ENCODE measurements at places on chromosomes 3 and 15. TPM values are rescaled to one million over a fixed set of nuclear protein-coding genes. Genes with fewer than 3 reads are reported as not detected.

The STARD9 gene
- total RNA-seq = 10.9 TPM

The DLEC1 gene
- total RNA-seq = 5.3 TPM

The ITGA11 gene
- 2.1 TPM for total RNA-seq

DNA sequence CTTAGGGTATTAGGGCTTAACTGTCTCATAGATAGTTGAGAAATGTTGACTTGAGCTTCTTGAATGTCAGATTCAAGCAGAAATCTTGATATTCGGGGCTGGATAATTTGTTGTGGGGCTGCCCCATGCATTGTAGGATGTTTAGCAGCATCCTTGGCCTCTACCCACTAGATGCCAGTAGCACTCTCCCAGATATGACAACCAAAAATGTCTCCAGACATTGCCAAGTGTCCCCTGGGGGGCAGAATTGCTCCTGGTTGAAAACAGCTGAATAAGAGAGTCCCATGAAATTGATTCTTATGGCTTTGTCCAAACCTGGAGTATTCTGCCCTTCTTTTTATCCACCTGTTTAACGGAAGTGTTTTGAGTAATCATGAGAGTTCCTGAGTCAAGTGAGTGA, 15.9 kb upstream of the LCMT2 start:
- H3K4me1 ChIP-seq = no peaks in the 10 kb centered on the region
- H3K27me3 ChIP-seq = no peaks in the 10 kb centered on the region

DNA sequence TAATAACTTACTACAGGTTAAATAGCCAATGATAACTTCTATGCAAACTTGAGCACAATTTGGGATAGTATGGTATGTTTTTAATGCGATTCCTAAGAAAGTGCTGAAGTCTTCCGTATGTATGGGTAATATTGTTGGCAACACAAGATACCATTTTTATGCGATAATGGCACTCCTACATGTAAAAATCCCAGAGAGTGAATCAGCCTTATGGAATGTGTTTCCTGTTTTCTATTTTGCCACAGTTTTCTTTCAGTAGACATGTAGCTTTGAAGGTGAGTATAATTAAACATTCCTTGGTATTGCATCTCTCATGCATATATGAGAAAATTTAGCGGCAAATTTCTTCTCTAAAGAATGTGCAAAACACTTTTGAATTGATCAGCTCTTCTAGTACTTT, 396.8 kb upstream of the AZI2 start:
- no peak for DNase-seq
- H3K27me3 ChIP-seq = no peaks in the 10 kb centered on the region
- no peaks in the 10 kb centered on the region for H3K36me3 ChIP-seq
- H3K4me1 ChIP-seq = peaks cover 5% of the 10 kb centered on the region

GRCh38 chr3:89067736-89068135, 39.7 kb upstream of the EPHA3 start:
- no peaks in the 10 kb centered on the region for H3K4me1 ChIP-seq
- no peak overlapping the region for H3K27ac ChIP-seq
- no peak overlapping the region for H3K4me3 ChIP-seq
- H3K36me3 ChIP-seq = no peaks in the 10 kb centered on the region
- no peaks in the 10 kb centered on the region for H3K27me3 ChIP-seq

GRCh38 chr3:153028381-153028780, 133.6 kb upstream of the RAP2B start:
- peak; percentile 10 for DNase-seq
- H3K4me3 ChIP-seq = no peak overlapping the region
- H3K27me3 ChIP-seq = no peaks in the 10 kb centered on the region
- no peaks in the 10 kb centered on the region for H3K36me3 ChIP-seq
- no peaks in the 10 kb centered on the region for H3K4me1 ChIP-seq

DNA sequence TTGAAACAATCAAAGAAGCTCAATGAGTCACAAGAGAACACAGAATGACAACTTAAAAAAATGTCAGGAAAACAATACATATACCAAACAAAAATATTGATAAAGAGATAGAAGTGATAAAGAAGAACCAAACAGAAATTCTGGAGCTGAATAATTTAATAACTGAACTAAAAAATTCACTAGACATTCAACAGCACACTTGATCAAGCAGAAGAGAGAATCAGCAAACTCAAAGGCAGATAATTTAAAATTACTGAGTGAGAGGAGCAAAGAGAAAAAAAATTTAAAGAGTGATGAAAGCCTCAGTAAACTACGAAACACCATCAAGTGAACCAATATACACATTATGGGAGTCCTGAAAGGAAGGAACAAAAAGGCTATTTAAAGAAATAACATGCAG, 61.9 kb downstream of the SERP1 start:
- H3K27me3 ChIP-seq = no peaks in the 10 kb centered on the region
- H3K4me3 ChIP-seq = no peak overlapping the region
- H3K27ac ChIP-seq = no peak overlapping the region
- no peaks in the 10 kb centered on the region for H3K4me1 ChIP-seq
- no peaks in the 10 kb centered on the region for H3K36me3 ChIP-seq
- DNase-seq = no peak

- H3K36me3 ChIP-seq = no peaks in the 10 kb centered on the region
- H3K4me1 ChIP-seq = no peaks in the 10 kb centered on the region
- no peak overlapping the region for H3K4me3 ChIP-seq
- H3K27me3 ChIP-seq = no peaks in the 10 kb centered on the region
- H3K27ac ChIP-seq = no peak overlapping the region
Measured at GRCh38 chr3:183018421-183019192, 38.3 kb upstream of the DCUN1D1 start.

DNA sequence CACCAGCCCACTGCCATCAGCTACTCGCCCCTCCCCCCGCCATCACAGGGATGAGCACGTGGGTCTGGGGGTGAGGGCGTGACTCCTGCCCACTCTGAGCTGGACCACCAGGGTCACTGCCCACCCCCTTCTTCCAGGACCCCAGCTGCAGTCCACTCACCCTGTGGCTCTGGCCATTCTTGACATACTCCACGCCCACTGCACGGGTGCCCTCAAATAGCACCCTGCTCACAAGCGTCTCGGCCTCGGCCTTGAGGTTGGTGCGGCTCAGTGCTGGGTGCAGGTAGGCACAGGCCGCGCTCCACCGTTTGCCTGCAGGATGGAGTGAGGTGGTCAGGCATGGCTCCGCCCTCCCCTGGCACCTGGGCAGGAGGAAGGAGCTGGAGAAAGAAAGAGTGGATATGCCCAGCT, 23.9 kb downstream of the CHDH start:
- no peak overlapping the region for H3K27ac ChIP-seq
- DNase-seq = no peak
- H3K36me3 ChIP-seq = peaks cover 42% of the 10 kb centered on the region
- no peaks in the 10 kb centered on the region for H3K27me3 ChIP-seq
- no peaks in the 10 kb centered on the region for H3K4me1 ChIP-seq

GRCh38 chr3:120875989-120876388, 32.0 kb upstream of the STXBP5L start:
- DNase-seq = no peak
- no peak overlapping the region for H3K27ac ChIP-seq
- no peaks in the 10 kb centered on the region for H3K36me3 ChIP-seq
- H3K4me1 ChIP-seq = no peaks in the 10 kb centered on the region

DNA sequence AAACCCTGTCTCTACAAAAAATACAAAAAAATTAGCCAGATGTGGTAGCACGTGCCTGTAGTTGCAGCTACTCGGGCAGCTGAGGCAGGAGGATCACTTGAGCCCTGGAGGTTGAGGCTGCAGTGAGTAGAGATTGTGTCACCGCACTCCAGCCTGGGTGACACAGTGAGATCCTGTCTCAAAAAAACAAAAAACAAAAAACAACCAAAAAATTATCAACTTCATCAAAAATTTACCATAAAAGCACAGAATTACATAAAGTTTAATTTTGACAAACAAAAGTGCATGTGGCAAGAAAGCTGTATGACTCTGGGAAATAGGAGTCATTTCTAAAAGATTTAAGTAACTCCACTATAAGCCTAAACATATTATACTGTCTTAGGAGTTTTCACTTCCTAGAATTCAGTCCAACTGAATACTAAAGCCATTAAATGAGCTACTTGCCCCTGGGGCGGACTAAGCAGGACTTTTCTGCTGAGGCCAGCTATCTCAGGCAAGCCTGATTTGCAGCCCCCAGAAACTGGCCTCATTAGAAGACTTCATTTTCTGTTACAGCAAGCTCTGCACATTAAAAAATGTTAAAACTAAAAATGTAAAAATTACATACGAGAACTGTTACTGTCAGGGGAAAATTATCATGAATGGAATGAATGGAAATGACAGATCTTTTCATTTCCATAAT, 23.0 kb downstream of the HSPBAP1 start:
- peaks cover 41% of the 10 kb centered on the region for H3K4me1 ChIP-seq
- peaks cover 4% of the 10 kb centered on the region for H3K36me3 ChIP-seq
- H3K27ac ChIP-seq = peak overlapping the region; percentile 91
- no peak for DNase-seq
- no peak overlapping the region for H3K4me3 ChIP-seq

DNA sequence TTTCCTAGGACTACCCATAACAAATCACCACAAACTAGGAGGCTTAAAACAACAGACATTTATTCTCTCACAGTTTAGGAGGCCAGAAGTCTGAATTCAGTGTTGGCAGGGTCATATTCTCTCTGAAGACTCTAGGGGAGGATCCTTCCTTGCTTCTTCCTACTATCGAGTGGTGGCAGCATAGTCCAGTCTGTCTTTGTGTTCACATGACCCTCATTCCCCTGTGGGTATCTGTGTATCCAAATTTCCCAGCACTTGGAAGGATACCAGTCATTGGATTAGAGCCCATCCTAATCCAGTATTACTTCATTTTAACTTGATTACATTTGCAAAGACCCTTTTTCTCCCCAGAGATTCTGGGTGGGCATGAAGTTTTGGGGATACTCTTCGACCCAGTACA, 63.8 kb downstream of the GMPS start:
- DNase-seq = no peak
- no peaks in the 10 kb centered on the region for H3K36me3 ChIP-seq
- H3K27me3 ChIP-seq = no peaks in the 10 kb centered on the region
- no peak overlapping the region for H3K27ac ChIP-seq

GRCh38 chr3:155676252-155676981, 68.5 kb downstream of the PLCH1 start:
- no peaks in the 10 kb centered on the region for H3K4me1 ChIP-seq
- no peaks in the 10 kb centered on the region for H3K36me3 ChIP-seq
- H3K27me3 ChIP-seq = no peaks in the 10 kb centered on the region
- H3K27ac ChIP-seq = no peak overlapping the region
- peak; percentile 39 for DNase-seq
- peak overlapping the region; percentile 7 for H3K4me3 ChIP-seq

DNA sequence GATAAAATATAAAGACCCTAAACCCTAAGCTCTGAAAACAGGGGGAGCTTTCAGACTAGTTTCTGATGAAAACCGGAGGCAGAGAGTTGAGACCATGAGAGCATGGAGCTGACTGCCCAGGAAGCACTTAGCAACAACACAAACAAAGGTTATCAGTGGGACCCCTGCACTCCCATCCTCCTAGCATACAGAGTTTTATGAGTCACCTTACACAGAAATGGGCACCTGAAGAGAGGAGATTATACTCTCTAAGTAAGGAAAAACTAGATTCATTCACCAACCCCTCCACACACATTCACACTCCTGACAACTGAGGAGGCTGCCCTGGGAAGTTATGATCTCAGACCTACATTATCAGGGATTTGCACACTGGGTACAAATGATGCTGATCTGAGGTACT, 261.7 kb downstream of the ULK4 start:
- no peaks in the 10 kb centered on the region for H3K36me3 ChIP-seq
- no peaks in the 10 kb centered on the region for H3K27me3 ChIP-seq
- no peaks in the 10 kb centered on the region for H3K4me1 ChIP-seq
